ENCODE measurements at places on chromosomes 16 and 17.

GRCh38 chr16:87780385-87780989 is 14.7 kb upstream of the KLHDC4 start:
- DNase-seq, result no peak

GRCh38 chr16:51641191-51641765 is 490.2 kb upstream of the SALL1 start:
- no peak for DNase-seq

- peak; percentile 6 for DNase-seq
These were observed 23.0 kb upstream of the NSRP1 start for GRCh38 chr17:30093463-30094147.

GRCh38 chr17:75152922-75153779 is 1.2 kb downstream of the JPT1 start:
- DNase-seq, result no peak

DNA sequence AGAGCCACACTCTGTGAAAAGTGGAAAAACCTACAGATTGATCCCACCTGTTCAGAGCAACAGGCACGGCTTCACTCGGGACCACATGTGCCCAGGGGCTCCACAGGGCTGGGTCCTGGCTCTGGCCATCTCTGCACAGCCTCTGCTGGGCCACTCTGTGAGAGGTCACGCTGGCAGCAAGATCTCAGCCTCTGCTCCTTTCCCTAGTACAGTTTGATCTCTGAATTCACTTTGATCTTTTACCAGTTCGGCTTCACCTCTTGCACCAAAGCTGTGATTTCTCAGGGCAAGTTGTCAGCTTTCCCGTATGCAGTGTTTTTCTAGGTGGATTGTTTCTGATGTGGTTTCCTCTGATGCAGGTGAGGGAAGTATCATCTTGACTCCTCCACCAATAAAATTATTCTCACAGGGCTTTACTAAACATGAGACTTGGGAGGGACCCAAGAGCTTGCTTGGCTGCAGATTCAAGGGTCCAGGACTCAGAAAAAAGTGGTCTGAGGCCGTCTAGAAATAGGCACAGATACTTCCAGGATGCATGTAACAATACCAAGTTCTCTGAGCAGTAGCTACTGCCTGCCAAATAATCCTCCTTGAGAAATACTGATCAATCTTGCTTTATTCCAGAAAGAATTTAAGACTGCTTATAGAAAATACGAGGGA is 24.0 kb upstream of the ALDH3A1 start:
- DNase-seq, result no peak

All from H54 (cell line).